ENCODE measurements at places on chromosomes 16 and 17.

- DNase-seq: no peak
These were observed 835.3 kb upstream of the EEF2KMT start for GRCh38 chr16:5932906-5933305.

GRCh38 chr17:81550830-81551457 is 1.2 kb downstream of the FAAP100 start:
- no peak for DNase-seq

DNA sequence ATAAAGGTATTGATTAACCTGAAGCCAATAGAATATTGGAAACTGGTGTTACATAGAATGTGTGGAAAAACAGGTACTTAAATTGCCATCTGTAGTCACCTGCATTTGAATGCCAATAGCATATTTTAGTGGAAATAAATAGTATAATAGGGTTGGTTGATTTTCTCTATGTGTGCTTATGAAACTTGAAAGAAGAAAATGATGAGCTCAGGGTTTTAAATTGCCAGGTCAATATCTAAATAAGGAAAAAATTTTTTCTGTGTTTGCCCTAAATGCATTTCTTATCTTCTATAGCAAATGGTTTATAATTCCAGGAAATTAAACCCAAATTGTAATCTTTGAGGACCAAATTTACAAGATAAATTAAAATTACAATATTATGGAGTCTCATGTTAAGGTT is 626.6 kb downstream of the CDH8 start:
- DNase-seq: no peak

- no peak for DNase-seq
These were observed 1491.4 kb upstream of the GOT2 start for GRCh38 chr16:60225541-60225940.

GRCh38 chr16:20873331-20873730 is 26.8 kb downstream of the DCUN1D3 start:
- no peak for DNase-seq

- no peak for DNase-seq
These were observed 23.9 kb upstream of the CAPNS2 start for GRCh38 chr16:55542459-55543082.

GRCh38 chr16:8310323-8310722 is 280.0 kb downstream of the TMEM114 start:
- no peak for DNase-seq

DNA sequence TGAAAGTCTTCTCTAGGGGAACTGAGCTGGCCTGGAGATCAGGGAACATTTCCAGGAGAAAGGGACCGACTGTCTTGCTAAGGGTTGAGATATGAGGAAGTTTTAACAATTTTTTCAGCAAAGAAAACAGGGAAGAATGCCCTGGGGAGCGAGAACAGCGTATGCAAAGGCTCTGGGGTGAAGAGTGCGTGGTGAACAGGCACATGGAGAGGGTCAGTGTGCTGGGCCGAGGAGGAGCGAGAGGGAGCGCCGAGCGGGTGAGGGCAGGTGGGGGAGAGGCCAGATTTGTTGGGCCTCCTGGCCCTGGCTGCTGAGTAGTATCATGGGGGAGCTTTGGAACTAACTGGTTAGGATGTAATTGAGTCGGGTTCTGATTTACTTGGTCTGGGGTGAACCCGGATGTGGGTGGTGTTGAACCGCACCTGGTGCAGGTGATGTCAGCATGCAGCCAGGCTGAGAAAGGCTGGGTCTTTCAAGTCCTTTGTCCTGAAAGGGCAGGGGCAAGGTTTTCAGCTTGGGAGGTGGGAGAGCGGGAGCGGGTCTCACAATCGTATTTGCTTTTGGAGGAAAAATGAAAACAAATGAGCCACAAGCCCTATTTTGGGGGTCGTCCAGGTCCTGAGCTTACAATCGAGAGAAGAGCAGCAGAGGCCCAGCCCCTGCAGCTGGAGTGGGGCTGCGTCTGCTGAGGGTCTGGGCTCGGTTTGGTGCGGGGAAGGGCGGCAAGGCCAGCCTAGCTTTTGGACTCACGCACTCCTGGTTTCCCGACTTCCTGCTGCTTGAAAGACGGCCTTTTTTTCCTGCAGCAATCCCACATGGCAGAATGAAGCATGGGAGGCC is 11.1 kb upstream of the WFDC1 start:
- no peak for DNase-seq

DNA sequence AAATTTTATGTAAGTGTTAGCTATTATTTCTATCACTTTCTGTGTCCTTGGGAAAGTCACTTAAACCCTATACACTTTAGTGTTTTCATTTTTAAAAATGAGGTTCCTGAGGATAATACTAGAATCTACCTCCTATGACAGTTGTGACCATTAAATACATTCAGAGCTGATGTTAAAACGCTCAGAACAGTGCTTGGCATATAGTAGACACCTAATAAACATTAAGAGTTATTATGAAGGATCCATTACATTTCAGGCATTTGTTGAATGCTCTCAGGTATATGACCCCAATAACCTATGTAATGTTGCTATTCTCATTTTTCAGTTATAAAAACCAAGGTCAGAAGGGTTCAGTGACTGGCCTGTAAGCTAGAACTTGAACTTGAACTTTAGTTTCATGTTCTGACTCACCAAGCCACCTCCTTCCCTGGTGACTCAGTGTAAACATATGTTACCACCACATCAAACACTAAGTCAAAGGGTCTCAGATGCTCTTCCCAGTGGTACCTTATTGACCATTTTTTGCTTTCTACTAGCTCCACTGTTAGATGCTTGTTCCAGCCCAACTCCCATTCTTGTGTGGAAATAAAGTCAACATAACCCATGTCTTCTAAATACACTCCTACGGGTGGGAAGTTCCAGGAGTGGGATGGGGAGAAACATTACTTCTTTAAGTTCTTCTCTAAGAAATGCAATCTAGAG is 47.6 kb downstream of the HSD17B2 start:
- DNase-seq: no peak

DNA sequence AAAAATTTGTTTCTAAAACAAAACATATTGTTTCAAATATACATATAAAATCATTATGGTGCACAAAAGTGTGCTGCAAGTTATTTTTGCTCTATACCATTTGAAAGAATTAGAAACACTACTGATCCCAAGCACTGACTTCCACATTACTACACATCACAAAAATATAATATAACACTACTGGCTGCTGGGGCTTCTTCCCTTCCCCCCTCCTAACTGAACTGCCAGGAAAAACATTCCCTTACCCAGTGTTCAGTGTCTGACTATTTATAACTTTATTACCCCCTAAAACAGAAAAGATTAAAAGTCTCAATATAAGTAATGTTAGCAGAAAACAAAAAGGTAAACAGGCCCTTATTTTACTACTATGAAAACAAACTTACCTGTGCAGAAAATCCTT is 36.9 kb downstream of the GPATCH8 start:
- DNase-seq: no peak

DNA sequence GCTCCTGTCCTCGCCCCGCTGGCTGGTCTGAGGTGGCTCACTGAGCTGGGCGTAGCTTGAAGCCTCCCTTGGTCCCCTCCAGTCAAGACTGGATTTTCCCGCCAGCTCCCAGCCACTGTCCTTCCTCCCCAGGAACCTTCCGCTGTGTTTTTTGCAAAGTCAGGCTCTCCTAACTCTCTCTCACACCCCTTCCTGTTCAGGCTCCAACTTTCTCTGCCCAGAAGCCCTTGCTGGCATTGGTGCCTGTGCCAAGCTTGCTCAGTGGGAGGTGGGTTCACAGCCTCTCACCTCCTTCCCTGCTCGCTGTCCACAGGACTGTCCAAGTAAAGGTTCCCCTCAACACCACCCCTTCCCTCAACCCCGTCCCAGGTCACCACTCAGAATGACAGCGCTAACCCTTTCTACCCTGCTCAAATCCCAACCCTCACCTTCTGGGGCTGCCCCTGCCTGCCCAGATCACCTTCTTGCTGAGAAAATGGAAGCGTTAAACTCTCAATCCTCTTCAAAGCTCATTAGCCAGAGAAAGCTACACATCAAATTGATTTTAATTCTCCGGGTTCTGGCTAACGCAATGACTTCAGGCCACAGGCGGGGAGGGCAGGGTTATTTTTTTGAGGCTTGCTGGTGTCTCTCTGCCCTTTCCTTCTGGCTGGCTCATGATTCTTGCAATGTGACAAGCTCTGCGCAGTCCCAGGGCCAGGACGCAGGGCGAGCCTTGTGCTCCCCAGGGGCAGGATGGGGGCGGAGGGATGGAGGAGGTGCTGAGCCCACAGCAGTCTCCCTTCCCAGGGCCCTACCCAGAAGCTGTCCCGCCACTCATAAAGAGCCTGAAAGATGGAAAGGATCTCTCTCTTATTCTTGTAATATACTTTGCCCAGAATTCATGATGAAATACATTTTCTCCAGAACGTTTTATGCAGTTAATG is 357.2 kb upstream of the TNRC6C start:
- no peak for DNase-seq

- DNase-seq: peak; percentile 73
These were observed 5.9 kb upstream of the UBE2O start for GRCh38 chr17:76458580-76459490.

GRCh38 chr16:72937360-72937759 is 110.6 kb downstream of the ZFHX3 start:
- DNase-seq: peak; percentile 11

DNA sequence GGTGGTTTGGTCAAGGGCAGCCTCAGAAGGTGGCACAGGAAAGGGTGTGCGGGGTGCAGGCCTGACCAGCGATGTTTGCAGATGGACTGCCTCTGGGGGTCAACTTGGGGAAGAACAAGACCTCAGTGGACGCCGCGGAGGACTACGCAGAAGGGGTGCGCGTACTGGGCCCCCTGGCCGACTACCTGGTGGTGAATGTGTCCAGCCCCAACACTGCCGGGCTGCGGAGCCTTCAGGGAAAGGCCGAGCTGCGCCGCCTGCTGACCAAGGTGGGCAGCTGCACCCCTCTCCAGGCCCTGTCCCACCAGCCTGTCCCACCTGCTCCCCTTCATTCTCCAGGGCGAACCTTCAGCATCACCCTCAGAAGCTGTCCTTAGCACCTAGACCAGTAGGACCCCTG is 12.5 kb downstream of the DHODH start:
- DNase-seq: no peak

DNA sequence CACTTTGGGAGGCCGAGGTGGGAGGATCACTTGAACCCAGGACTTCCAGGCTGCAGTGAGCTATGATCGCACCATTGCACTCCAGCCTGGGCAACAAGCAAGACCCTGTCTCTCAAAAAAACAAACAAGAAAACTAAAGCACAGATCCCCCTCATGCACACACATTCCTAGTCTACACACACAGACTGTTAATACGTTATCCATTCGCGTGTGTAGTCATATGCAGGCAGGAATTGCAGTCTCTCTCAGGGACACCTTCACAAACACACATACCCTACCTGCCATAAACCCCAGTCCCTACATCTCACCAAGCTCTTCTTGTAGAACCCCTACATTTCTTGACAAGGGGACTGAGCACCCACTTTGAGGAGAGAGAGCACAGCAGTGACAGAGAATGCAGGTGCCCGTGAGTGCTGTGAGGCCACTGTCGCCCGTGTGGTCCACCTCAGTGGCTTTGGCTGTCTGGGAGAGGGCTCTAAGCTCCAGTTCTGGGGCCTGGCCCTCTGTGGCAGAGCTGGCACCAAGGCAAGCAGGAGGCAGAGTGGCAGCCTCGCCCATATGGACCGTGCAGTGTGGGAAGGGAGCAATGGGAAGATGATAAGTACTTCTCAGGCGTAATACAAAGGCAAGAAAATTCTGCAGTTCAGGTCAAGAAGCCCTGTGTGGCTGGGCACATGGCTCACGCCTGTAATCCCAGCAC is 59.0 kb upstream of the RPH3AL start:
- peak; percentile 1 for DNase-seq

- DNase-seq: no peak
These were observed 60.9 kb downstream of the CYB5B start for GRCh38 chr16:69485361-69485760.

GRCh38 chr16:67677712-67678111 is 11.1 kb downstream of the C16orf86 start:
- DNase-seq: no peak

DNA sequence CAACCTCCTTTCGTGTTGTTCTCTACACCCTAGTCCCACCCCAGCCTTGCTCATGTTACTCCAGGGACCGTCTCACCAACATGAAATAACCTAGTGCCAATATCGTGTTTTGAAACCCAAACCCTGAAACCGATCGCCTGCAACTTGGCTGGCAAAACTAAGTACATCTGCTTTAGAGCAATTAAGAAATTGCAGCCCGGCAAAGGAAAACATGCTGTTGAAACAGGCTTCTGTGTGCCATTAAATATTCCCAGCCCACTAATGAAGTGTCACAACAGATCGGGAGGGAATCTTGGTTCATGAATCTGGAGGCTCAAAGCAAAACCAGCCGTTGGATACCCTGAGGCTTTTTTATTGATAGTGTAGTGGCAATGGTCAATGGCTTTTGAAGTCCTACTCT is 48.3 kb upstream of the GPR139 start:
- DNase-seq: no peak

- no peak for DNase-seq
These were observed 222.8 kb downstream of the RBFOX1 start for GRCh38 chr16:7555459-7555858.

- no peak for DNase-seq
These were observed 40.3 kb upstream of the TOB1 start for GRCh38 chr17:50906443-50906842.

DNA sequence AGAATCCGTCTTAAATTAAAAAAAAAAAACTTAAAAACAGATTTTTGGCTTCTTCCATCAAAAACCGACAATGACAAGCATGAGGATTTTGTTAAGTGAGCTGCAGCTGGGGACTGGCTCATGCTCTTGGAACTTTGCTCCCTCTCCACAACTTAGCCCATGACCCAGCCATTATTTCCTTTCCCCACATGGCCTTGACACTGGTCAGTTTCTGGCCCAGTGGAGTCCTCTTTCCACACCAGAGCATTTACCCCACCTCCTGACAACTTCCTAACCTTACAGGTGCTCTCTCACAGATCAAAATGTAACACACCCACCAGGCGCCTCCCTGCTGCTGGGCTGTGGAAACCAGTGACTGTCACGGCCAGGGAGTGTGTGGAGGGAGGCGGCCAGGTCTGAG is 62.7 kb upstream of the ZNF267 start:
- no peak for DNase-seq

DNA sequence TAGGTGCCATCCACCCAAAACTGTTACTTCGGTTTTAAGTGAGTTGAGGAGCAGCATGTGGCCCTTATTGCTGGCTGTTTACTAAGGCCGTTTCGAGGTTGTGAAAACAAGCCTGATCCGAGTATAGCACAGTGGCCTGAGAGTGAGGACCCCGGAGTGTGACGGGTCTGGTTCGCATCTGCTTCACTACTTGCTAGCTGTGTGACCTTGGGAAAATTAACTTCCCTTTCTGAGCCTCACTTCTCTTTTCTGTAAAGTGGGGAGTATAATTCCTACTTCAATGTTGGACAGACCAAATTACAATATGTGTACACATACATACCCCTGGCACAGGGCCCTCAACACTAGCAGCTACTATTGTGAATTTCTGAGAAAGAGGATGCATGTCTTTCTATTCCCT is 11.7 kb upstream of the HEATR6 start:
- no peak for DNase-seq

- no peak for DNase-seq
These were observed 34.9 kb downstream of the NDEL1 start for GRCh38 chr17:8470447-8471047.
